Caudate nucleus (tissue), 63 donors: ENCODE measurements at places on chromosomes 6 and 20.

DNA sequence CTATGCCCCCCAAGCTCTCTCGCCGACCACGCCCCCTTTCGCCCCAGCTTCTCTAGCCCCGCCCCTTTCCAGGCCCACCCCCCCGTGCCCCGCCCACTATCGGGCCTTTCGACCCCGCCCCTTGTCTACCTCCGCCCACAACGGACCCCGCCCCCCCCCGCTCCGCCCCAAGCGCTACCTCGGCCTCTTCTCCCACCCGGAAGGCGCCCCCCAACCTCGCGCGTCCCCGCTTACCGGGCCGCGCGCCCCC is 200 bp downstream of the ZBTB22 start:
- no peak for DNase-seq

- DNase-seq = no peak
Observed at GRCh38 chr20:60962367-60963045, 289.6 kb upstream of the CDH4 start.

DNA sequence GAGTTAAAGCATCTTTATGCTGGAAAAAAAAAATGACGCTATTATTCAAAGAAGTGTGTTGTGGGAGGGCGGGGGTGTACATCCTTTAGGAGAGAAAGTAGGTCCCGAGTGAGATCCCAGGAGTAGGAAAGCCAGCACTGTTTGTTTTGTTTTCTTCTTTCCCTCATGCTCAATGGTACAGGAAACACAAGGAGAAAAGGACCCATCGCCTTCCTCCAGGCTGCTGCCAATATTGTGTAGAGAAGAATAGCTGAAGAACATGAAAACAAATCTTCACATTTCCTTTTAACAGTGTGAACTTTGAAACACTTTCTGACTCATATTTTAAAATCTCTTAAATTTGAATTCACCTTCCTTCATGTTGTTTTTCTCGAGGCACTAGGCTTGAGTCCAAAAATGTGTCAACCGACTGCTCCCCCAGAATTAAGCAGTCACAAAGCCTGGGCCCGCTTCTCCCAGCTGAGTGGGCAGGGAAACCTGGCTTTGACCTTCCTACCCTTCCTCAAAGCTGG is 22.3 kb downstream of the PPP1R16B start:
- DNase-seq = peak; percentile 39

- DNase-seq = no peak
Observed at GRCh38 chr6:43310624-43311023, 2.0 kb upstream of the CRIP3 start.

DNA sequence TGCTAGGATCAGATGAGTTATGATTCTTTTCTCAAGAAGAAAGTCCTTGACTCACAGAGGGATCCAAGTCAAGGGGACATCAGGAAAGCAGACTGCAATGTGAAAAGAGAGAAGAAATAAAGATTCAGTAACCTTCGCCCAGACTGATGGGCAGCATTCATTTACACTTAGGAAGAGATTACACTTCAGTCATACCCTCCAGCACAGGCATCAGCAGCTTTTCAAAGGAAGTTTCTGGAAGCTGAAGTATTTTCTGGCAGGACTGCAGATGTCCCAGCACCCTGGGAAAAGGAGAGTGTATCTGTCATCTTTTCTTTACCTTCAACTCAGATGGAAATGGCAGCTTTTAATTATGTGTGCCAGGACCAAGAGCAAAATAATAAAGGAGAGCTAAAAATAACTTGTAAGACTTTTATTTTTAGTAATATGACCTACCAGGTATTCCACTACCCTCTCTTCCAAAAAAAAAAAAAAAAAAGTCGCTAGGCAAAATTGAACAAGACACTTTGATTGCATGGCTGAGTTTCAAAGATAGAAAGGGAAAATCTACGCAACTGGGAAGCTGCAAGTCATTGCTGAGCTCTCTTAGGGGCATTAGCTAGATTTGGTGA is 712.1 kb downstream of the EPM2A start:
- no peak for DNase-seq

DNA sequence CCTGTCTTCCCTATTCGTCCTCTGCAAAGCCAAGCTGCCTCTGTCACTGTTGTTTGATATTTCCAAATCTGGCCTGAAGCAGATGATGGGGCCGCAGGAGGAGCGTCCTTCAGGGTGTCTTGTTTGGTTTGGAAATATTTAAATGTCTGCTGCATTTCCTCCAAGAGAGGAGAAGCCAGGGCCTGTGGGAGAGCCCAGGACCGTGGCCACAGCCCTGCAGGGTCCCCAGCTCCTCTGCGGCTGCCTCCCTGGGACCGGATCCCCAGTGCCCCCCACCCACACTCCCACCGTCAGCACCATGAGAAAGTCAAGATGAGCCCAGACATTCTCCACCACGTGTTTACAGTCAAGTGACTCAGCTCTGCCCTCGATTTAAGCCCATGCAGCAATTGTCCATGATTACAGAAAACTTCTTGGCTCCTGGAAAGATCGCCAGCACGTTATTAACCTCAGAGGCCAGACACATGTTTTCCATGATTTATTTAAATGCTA is 18.2 kb downstream of the FOXF2 start:
- DNase-seq = no peak

GRCh38 chr6:56003616-56004015 is 128.2 kb upstream of the BMP5 start:
- no peak for DNase-seq

- no peak for DNase-seq
Observed at GRCh38 chr20:63024573-63025392, 18.0 kb upstream of the BHLHE23 start.

DNA sequence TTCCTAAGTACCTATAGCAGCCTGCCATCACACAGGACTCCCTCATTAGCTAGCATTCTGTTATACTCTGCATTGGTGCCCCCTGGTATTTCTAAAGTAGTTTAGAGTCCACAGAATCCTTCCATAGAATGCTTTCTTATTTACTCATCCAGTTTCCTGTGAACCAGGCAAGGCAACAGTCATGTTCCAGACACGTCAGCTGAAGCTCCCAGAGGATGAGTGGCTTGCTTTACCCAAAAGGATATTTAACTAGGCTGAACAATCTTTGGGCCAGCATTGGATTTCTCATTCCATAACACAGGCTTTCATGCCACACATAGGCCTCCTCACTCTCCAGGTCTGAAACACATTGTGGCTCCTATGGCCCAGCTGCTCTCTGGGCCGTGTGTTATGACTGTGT is 203.8 kb upstream of the MAP3K7 start:
- DNase-seq = no peak

- DNase-seq = no peak
Observed at GRCh38 chr20:31673435-31673834, 35.7 kb downstream of the COX4I2 start.

DNA sequence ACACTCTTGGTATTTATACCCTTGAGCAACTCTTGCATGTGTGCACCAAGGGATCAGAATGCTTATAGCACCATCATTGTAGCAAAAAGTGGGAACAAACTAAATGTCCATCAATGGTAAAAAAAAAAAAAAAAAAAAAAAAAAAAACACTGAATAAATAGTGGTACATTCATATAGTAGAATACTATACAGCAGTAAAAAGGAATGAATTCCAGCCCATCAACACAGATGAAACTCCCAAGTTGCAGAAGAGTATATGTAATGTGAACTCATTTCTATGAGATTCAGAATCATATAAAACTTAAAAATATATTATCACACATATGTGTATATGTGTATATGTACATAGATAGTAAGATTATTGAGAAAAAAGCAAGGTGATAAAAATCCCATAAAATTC is 291.6 kb downstream of the CLIC5 start:
- no peak for DNase-seq

- no peak for DNase-seq
Observed at GRCh38 chr6:158819977-158820622, 932 bp upstream of the EZR start.

GRCh38 chr6:169638915-169639314 is 62.9 kb downstream of the WDR27 start:
- DNase-seq = no peak

GRCh38 chr6:139608466-139609261 is 234.2 kb upstream of the CITED2 start:
- no peak for DNase-seq

DNA sequence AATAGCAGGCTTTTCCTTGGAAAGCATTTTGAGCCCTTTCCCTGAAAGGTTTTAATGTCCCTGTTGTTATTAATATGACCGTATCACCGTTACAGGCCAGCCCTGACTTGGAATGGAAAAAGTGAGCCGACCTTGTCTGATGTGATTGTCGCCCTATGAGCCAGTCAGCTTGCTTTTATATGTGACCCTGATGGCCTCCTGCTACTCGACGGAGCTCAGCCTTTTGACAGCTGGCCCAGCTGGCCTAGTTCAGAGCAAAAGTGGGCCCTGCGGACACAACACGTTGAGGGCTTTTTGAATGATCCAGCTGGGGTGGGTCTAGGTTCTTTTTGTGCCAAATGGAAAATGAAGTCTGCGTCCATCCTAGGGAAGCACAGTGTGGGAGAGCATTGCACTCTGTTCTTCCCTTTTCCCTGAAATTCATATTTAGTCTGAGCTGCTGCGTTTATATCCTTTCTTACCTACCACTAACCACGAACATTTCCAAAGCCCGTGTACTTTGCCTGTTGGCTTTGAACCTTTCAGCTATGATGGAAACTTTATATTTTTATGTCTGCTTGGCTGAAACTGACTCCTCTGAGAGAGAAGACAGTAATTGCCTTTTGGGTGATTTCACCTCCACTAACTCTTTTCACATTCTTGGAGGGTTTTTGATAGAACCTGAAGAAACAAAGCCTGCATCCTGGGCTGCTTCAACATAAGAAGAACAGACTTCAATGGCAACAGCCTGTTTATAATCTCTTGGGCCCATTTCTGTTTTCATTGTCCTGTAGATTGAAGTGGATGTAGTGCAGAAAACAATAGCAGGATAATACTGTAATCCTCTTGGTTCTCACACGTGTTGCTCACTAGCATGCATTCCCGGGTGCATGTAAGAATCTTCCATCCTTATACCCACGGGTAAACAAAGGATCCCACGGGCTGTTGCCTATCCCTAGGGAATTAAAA is 121.8 kb upstream of the HDGFL1 start:
- DNase-seq = no peak

DNA sequence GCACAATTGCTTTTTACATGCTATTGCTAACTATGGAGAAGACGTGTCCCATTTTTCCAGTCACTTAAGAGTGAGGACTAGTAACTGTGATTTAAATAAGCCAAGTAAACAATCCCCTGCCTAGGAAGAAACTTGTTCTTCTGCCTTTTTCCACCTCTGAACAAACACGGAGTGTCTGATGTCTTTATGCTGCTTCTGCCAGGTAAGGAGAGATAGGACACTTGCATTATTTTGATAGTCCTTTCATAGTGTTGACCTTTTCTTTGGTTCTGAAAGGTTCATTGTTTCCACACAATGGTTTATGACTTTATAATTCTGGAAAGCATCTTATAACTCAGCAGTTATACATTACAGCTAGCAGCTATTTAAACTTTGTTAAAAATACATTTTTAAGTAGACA is 8.4 kb downstream of the LRP11 start:
- no peak for DNase-seq

DNA sequence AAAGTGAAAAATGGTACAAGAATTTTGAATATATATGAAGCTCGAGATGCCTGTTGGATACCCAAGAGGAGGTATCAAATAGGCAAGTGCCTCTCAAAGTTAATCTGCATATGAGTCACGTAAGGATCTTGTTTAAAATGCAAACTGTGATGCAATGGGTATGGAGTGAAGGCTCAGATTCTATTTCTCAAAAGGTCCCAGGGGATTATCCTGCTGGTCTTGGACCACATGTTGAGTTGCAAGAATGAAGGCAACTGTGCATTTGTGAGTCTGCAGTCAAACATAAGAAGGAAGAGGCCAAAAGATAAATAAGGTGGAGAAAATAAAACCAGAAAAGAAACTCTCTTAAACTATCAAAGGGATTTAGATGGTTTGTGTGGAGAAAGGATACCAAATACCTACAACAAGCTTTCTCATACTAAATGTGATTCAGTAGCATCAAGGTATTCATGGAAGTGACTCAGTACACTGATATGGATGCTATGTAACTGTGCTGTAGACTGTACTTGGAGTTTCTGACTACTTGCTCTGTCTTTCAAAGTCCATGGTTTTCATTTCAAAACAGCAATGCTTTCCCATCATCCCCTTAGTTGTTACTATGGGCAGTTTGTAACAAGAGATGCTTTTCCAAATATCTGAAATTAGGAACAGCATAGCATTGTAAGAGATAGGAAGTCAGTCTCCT is 106.3 kb downstream of the GFRAL start:
- no peak for DNase-seq
